ENCODE measurements at places on chromosomes 16 and 17. TPM values are rescaled to one million over a fixed set of nuclear protein-coding genes. Genes with fewer than 3 reads are reported as not detected.

- DNase-seq, result no peak
- no peak overlapping the region for H3K27ac ChIP-seq
- H3K36me3 ChIP-seq, result no peaks in the 10 kb centered on the region
- H3K4me1 ChIP-seq, result no peaks in the 10 kb centered on the region
- H3K4me3 ChIP-seq, result no peak overlapping the region
- H3K27me3 ChIP-seq, result no peaks in the 10 kb centered on the region
Measured at GRCh38 chr17:65783845-65784334, 222.4 kb upstream of the AXIN2 start.

The CDH8 gene
- not detected for polyA plus RNA-seq

The CD300LB gene
- not detected for polyA plus RNA-seq

GRCh38 chr17:9821921-9822320 lies at the start of gene GSG1L2:
GSG1L2 (minus strand) TSS chr17:9822079; CDS start chr17:9822071, 8 bp downstream.
- H3K4me3 ChIP-seq, result no peak within 1 kb of the TSS
- H3K4me1 ChIP-seq, result no peaks in the 10 kb centered on the region
- DNase-seq, result no peak
- peaks cover 35% of the 10 kb centered on the region for H3K27me3 ChIP-seq
- H3K27ac ChIP-seq, result no peak within 1 kb of the TSS
- H3K36me3 ChIP-seq, result peaks cover 4% of the 10 kb centered on the region

The MARVELD3 gene
- not detected for polyA plus RNA-seq

- no peak overlapping the region for H3K27ac ChIP-seq
- peak overlapping the region; percentile 90 for H3K4me3 ChIP-seq
- H3K36me3 ChIP-seq, result no peaks in the 10 kb centered on the region
- DNase-seq, result no peak
Measured at GRCh38 chr16:68528233-68528632, 10.9 kb upstream of the ZFP90 start.

The MYLK3 gene
- not detected for polyA plus RNA-seq

DNA sequence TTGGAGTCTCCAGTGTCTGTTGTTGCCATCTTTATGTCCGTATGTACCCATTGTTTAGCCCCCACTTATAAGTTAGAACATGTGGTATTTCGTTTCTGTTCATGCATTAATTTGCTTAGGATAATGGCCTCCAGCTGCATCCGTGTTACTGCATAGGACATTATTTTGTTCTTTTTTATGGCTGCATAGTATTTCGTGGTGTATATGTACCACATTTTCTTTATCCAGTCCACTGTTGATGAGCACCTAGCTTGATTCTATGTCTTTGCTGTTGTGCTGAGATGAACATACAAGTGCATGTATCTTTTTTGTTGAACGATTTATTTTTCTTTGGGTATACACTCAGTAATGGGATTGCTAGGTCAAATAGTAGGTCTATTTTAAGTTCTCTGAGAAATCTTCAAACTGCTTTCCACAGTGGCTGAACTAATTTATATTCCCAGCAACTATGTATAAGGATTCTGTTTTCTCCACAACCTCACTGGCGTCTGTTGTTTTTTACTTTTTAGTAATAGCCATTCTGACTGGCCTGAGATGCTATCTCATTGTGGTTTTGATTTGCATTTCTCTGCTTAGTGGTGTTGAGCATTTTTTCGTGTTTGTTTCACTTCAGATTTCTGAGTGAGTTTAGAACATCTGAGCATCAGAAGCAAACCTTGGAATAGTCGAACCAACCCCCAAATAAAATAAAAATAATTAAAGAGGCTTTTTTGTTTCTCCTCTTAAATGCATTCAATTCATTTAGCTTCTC lies 304.7 kb downstream of the ZFHX3 start:
- H3K4me3 ChIP-seq, result no peak overlapping the region
- no peaks in the 10 kb centered on the region for H3K4me1 ChIP-seq
- no peak overlapping the region for H3K27ac ChIP-seq
- no peaks in the 10 kb centered on the region for H3K27me3 ChIP-seq

DNA sequence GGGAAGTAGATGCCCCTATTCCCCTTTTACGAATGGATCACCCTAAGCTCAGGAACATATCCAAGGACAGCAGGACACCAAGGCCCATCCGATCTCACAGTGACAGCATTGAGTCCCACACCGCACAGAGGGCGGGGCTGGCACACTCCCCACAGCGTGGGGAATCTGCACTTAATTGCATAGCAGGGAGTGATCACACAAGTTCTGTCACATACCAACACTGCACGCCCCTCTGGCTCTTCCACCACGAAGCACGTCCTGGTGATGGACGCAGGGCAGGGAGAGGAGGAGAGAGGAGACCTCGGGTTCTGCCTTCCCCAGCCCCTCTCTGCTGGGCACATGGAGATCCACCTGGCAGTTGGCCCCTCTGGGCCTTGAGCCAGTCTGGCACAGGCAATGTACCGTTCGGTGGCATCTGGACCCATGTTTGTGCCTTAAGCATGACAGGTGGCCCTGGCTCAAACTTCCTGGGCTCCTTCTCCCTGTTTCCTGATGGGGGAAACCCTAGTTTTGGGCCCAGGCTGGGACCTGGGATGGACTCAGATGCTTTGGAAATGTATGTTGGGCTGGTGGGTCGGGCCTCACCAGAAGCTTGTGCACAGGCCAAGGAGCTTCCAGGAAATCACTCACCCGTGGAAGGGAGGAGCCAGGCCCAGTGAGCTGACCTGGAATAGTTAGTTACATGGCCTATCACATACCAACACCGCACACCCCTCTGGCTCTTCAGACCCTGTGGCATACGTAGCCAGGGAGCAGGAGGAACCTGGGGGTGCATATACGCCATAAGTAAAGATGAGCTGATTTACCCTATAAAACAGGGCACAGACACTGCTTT lies 35.1 kb upstream of the CREBBP start:
- no peak for DNase-seq
- no peak overlapping the region for H3K4me3 ChIP-seq
- no peak overlapping the region for H3K27ac ChIP-seq
- peaks cover 29% of the 10 kb centered on the region for H3K27me3 ChIP-seq
- peaks cover 17% of the 10 kb centered on the region for H3K36me3 ChIP-seq

DNA sequence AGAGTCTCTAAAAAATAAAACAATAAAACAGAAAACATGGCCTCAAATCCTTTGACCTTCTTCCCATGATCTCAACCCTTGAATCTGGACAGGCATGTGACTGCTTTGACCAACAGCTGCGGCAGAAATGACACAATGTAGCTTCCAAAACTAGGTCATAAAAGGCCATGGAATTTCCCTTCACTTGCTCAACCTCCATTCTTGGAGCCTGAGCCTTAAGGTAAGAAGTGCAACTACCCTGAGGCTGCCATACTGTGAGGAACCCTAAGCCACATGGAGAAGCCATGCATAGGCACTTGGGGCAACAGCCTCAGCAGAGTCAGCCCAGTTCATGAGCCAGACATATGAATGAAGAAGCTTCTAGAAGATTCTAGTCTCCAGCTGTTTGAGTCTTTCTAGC lies 75.7 kb upstream of the BRD7 start:
- no peak for DNase-seq
- peaks cover 19% of the 10 kb centered on the region for H3K36me3 ChIP-seq
- H3K4me1 ChIP-seq, result no peaks in the 10 kb centered on the region
- H3K27me3 ChIP-seq, result peaks cover 24% of the 10 kb centered on the region

DNA sequence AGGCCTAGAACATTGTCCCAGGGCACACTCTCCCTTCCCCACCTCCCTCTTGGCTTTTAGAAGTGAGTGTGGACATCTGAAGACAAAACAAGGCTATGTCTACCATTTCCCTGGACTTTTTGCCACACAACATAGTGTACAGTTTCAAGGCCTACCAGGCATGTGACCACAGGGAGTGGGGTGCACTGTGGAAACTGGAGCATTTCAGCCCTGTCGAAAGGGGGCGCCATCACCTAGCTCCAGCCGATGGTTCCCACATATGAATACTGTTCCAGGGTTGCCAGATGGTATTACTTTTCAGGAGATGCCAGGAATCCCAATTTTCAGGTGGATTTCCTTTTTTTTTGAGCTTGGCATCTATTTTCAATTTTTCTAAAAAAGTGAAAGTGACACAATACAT lies 140.7 kb downstream of the KATNIP start:
- H3K36me3 ChIP-seq, result no peaks in the 10 kb centered on the region
- H3K27ac ChIP-seq, result no peak overlapping the region
- no peak overlapping the region for H3K4me3 ChIP-seq
- DNase-seq, result no peak

Data from naive B cell (primary cell).